Stimulated activated naive CD8-positive, alpha-beta T cell treated with anti-CD3 and anti-CD28 coated beads, Interleukin-15, amount 100 ng/mL, for 72 hours (primary cell): ENCODE measurements at places on chromosomes 6 and 20.
A peak's percentile ranks its signal among the peaks of the same experiment; 100 is the strongest.

DNA sequence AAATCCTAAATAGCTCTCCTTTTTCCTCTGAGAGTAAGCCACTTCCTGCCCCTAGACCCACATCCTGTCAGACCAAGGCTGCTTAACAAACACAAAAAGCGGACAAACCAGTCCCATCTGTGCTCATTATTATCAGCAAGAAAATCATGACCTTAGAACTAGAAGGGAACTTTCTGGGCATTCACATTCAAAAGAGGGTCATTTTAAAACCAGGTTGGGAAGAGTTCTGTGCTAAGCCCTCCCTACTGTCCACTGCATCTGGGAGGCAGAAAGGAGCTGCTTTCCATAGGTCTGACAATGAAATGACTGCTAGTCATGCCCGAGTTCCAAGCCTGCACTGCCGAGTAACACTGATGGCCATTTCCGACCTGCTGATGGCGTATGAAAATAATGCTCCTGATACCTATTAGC lies 15.4 kb downstream of the EZR start:
- no peak for DNase-seq

DNA sequence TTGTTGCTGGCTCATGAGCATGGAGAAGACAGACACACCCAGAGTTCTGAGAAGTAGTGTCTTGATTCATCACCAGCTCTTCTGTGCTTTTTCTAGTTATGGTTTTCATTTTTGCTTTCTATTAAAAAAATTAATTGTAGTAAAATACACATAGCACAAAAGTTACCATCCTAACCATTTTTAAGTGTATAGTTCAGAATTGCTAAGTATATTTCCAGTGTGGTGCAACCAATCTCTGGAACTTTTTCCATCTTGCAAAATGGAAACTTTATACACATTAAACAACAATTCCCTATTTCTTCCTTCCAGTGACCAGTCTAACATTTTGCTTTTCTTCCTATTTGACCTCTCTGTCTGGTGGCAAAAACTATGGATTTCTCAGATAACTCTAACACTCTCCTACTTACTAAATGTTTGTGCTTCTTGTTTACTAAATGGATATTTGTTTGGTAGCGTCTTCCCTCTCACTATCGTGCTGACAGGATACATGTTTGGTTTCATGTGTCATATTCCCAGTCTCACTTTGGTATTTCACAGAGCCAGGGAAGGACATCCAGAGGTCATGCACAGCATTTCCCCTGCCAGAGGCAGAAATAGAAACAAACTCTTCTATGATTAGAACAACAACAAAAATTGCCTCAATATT lies 40.6 kb downstream of the TXLNB start:
- DNase-seq = no peak

GRCh38 chr20:44750081-44750805 lies 4.6 kb downstream of the KCNK15 start:
- DNase-seq = no peak

GRCh38 chr6:142822383-142822782 lies 122.6 kb downstream of the HIVEP2 start:
- no peak for DNase-seq

- DNase-seq = no peak
Measured at GRCh38 chr6:131377112-131377705, 195.8 kb upstream of the ARG1 start.

GRCh38 chr20:13363473-13363872 lies 142.4 kb downstream of the ISM1 start:
- no peak for DNase-seq

- DNase-seq = no peak
Measured at GRCh38 chr20:13670160-13670559, 31.4 kb upstream of the TASP1 start.

DNA sequence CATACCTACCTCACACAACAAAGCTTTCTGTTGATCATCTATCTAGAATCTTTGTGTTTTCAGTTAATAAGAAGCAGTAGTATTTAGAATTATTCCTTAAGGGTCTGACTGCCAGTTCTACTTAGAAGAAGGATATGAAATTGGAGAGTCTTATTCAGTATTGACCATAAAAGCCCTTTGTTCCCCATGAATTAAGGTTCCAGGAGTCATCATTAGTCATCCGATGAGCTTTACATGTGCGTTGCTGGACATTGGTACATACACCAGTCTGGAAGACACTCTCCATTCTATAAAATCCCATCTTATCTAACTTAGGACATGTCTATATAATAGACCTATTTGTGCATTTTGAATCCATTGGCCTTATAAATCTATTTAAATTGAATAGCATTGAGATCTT lies 34.4 kb upstream of the RNF217 start:
- no peak for DNase-seq

DNA sequence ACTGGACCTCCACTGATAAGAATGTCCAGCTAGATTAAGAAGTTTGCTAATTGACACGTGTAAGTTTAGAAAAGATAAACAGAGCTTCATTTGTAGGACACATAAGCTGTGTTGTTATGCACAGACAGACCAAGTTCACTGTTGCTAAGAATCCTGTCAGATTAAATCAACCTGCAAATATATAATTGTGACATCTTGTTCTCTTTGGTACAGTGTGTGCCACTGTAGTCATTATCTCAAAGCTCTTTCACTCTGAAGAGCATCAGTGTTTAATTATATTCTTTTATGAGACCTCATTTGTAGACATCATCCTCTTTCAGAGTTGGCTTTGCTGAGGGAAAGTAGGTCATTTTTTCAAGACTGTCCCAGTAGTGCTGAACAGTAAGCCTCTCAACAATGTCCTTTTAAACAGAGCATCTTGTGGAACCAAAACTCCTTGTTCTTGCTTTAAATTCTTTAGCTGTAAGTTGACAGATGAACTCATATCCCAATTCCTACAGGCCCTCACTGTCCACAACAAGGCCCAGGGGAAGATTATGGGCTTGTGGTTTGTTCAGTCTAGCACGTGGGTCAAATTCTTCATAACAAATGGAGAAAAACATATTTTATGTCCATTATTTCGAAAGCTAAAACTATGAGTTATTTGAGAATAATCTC lies 252.4 kb downstream of the HDGFL1 start:
- DNase-seq = no peak

GRCh38 chr20:16601047-16601446 lies 27.8 kb upstream of the KIF16B start:
- no peak for DNase-seq

DNA sequence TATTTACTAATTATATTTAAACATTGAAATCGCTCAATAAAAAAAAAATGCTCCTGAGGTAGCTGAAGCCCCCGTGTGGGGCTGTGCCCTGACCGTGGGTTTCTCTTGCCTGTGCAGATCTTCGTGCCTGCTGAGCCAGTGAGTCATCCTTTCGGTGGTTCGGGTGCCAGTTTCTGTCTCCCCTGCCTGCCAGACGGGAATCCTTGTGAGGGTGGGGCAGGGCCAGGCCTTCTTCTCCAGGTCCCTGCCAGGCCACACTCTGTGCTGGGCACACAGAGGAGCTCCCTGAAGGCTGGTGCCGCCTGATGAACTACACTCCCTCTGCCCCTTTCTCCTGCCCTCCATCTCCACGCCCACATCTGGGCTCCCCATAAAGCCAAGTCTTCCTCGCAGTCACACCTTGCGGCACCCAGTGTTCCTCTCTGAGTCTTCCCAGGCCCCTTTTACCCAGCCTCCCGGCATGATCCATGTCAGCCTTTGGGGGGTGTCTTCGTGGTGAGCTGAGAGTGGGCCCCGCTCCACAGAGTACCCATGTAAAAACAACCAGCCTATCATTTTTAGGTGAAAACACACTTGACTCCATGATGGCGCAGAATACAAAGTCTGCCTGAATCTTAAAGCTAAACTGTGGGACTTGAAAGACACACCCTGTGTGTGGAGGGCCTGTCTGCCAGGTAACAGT lies 19.3 kb downstream of the FGD2 start:
- DNase-seq = peak; percentile 38

- no peak for DNase-seq
Measured at GRCh38 chr6:37580176-37580955, 80.7 kb upstream of the CCDC167 start.

GRCh38 chr6:53939830-53940229 lies 145.0 kb downstream of the LRRC1 start:
- DNase-seq = no peak

DNA sequence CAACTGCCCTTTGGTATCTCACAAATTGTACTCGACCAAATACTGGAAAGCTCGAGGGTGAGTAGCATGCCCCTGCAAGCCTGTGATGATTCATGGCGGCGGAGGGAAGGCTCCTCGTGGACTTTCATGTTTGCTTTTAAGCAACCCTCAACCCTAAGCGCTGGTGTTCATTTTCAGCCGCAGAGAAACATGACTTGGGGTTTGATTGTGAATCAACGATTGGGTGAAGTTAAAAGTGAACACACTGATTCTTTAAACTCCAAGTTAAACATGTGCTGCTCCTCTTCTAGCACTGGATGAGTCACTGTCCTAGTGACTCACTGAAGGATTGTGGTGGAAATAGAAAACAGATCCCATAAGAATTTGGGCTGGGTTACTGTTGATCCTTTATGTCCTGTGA lies 8.3 kb downstream of the CD109 start:
- DNase-seq = peak; percentile 49

- DNase-seq = no peak
Measured at GRCh38 chr6:147287869-147288271, 83.7 kb downstream of the STXBP5 start.

DNA sequence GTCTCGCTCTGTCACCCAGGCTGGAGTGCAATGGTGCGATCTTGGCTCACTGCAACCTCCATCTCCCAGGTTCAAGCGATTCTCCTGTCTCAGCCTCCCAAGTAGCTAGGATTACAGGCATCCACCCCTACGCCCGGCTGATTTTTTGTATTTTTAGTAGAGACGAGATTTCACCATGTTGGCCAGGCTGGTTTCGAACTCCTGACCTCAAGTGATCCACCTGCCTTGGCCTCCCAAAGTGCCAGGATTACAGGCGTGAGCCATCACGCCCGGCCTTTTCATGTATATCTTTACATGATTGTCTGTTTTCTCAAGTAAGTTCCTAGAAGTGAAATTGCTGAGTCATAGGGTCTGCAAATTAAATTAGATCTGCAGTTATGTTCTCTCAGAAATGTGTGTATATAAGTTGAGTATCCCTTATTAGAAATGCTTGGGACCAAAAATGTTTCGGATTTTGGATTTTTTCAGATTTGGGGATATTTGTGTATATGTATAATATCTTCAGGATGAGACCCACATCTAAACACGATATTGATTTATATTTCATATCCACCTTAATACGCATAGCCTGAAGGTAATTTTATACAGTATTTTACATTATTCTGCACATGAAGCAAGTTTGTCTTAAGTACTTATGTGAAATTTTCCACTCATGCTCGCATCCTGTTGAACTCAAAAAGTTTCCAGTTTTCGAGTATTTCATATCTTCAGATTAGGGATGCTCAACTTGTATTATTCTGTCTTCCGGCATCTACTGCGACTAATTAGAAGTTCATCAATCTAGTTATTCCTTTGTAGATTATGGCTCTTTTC lies 40.4 kb downstream of the TAB2 start:
- DNase-seq = no peak

DNA sequence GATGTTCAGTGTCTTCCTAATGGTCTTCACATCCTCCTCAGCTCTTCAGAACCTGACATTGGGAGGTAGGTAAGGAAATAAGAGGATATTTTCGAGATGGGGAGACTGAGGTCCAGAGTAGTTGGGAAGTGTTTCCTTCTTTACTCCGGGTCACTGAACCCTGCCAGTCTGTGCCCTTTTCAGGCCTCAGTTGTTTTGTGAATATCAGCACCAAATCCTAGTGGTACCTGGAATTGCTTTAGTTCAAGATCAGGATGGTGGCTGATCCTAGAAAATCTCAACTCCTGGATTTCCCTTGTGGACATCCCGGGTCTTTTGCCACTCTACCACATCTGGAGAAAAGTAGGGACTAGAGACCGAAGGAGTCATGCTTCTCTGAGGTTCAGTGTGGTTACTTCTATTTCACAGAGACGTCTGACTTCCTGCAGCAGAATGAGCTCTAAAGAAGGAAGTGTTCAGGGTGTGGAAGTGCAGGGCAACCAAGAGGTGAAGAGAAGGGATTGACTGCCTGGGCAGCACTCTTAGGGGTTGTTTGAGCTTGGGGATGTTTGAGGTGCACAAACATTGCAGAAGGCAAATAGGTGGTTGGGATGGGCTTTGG lies 995 bp downstream of the STK4 start:
- peak; percentile 45 for DNase-seq

- DNase-seq = no peak
Measured at GRCh38 chr20:6053776-6054688, at the start of gene LRRN4. Gene LRRN4, minus strand, starts transcription at chr20:6054060. Its CDS starts 1,261 bp downstream, at chr20:6052799.

DNA sequence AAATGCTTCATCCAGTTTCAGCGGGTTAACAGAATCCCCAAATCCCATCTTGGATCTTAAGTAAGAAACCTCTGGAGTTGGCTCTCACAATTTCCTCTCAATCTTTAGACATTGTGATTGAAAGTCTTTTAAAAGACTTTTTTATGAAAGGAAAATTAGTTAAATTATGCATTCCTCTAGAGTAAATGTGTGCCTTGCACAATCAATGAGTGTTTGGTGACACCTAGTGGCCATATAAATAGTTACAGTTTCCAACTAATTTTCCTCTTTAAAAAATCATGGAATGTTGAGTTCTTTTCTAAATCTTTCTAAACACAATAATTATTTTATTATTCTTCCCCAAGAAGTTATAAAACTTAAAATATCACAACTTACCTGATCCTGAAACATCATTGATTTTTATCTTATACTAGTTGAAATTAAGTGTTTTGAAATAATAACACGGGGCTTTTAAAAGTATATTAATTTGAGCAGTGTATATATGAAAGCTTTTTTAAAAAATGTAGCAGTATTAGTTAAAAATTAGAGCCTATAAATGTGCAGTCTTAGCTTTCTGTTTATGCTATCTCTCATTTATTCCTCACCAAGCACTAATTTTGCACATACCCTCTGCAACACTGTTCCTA lies 66.4 kb downstream of the PKHD1 start:
- DNase-seq = no peak

DNA sequence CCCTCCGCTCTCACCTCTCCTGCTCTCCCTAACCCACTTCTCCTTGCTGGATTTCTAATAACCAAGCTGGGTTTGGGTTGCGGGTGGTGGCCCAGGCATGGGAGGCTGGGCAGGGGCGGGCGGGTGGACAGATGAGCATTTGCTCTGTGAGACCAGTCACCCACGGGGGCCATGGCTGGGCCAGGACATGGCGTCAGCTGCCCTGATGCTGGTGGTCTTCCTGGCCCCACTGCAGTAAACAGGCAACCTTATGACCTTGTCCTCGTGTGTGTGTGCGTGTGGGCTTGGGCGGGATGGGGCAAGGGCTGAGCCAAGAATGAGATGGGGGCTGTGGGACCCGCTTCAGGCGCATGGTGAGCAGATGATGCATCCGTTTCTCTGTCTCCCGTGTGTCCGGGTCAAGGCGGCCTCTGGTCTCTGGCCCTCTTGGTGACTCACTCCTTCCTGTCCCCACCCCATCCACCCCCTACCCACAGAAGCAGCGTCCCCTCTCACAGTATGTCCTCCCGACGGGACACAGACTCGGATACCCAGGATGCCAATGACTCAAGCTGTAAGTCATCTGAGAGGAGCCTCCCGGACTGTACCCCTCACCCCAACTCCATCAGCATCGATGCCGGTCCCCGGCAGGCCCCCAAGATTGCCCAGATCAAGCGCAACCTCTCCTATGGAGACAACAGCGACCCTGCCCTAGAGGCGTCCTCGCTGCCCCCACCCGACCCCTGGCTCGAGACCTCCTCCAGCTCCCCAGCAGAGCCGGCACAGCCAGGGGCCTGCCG lies 41.4 kb upstream of the MYL9 start:
- no peak for DNase-seq

GRCh38 chr20:39049684-39050554 lies 87.8 kb downstream of the DHX35 start:
- peak; percentile 76 for DNase-seq

- DNase-seq = no peak
Measured at GRCh38 chr6:3594201-3594600, 137.4 kb upstream of the SLC22A23 start.

- no peak for DNase-seq
Measured at GRCh38 chr6:127539272-127539671, 20.1 kb upstream of the MTCL3 start.
